ENCODE measurements at places on chromosomes 3 and 15.

DNA sequence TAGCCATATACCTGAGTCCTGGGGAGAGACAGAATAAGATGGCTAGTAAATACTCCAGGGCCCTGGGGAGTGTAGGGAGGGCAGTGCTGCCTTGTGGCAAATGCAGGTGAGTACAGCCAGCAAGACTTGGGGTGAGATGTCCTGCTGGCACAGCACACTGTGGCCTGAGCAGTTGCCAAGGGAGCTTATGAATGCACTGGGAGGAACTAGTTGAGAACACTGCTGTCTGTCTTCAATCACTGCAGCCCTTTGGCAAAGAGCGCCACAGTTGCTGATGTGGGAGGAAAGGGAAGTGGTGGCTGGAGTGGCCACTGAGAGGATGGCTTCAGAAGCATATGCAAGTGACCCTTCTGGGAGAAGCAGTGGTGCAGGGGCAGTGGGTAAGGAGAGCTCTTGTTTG lies 264.6 kb downstream of the RORA start:
- no peaks in the 10 kb centered on the region for H3K36me3 ChIP-seq
- DNase-seq = no peak
- no peak overlapping the region for H3K27ac ChIP-seq
- no peak overlapping the region for H3K4me3 ChIP-seq
- peaks cover 6% of the 10 kb centered on the region for H3K27me3 ChIP-seq
- H3K4me1 ChIP-seq = no peaks in the 10 kb centered on the region

DNA sequence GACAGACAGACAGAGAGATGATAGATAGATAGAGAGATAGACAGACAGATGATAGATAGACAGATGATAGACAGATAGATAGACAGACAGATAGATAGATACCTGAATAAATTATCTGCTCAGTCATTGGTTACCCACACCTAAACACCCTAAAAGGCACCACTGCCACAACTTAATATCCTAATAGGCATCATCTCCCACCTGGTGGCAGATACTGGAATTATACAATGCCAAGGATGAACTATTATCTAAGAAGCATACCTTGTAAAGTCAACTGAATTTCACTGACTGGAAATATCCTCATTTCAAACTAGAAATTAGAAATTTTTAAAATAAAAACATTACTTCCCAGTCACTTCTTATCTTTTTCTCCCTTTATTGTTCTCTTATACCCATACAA lies 19.4 kb upstream of the ATP8B4 start:
- H3K27me3 ChIP-seq = no peaks in the 10 kb centered on the region
- H3K4me3 ChIP-seq = no peak overlapping the region
- no peaks in the 10 kb centered on the region for H3K4me1 ChIP-seq

- no peak for DNase-seq
- no peak overlapping the region for H3K4me3 ChIP-seq
- peaks cover 6% of the 10 kb centered on the region for H3K27me3 ChIP-seq
- no peaks in the 10 kb centered on the region for H3K36me3 ChIP-seq
- H3K4me1 ChIP-seq = no peaks in the 10 kb centered on the region
Measured at GRCh38 chr3:17836092-17836491, 93.7 kb upstream of the TBC1D5 start.

- H3K4me3 ChIP-seq = no peak overlapping the region
- H3K27ac ChIP-seq = no peak overlapping the region
- no peaks in the 10 kb centered on the region for H3K4me1 ChIP-seq
- no peak for DNase-seq
- H3K27me3 ChIP-seq = no peaks in the 10 kb centered on the region
- H3K36me3 ChIP-seq = no peaks in the 10 kb centered on the region
Measured at GRCh38 chr3:175260145-175260794, 401.1 kb downstream of the NAALADL2 start.

Data from T-cell (primary cell).